Spleen (tissue), 13 donors: ENCODE measurements at places on chromosomes 16 and 17. TPM values are rescaled to one million over a fixed set of nuclear protein-coding genes. Genes with fewer than 3 reads are reported as not detected.

KRT20 gene
- total RNA-seq, result not detected

VEZF1 gene
- total RNA-seq, result 43.0 TPM

CCDC200 gene
- not detected for total RNA-seq

SPATA22 gene
- not detected for total RNA-seq

GRCh38 chr17:2849327-2849670 lies 53.1 kb downstream of the RAP1GAP2 start:
- H3K36me3 ChIP-seq, result no peaks in the 10 kb centered on the region
- H3K4me3 ChIP-seq, result no peak overlapping the region
- H3K4me1 ChIP-seq, result peaks cover 21% of the 10 kb centered on the region
- no peak for DNase-seq
- no peak overlapping the region for H3K27ac ChIP-seq
- peaks cover 88% of the 10 kb centered on the region for H3K27me3 ChIP-seq

DNA sequence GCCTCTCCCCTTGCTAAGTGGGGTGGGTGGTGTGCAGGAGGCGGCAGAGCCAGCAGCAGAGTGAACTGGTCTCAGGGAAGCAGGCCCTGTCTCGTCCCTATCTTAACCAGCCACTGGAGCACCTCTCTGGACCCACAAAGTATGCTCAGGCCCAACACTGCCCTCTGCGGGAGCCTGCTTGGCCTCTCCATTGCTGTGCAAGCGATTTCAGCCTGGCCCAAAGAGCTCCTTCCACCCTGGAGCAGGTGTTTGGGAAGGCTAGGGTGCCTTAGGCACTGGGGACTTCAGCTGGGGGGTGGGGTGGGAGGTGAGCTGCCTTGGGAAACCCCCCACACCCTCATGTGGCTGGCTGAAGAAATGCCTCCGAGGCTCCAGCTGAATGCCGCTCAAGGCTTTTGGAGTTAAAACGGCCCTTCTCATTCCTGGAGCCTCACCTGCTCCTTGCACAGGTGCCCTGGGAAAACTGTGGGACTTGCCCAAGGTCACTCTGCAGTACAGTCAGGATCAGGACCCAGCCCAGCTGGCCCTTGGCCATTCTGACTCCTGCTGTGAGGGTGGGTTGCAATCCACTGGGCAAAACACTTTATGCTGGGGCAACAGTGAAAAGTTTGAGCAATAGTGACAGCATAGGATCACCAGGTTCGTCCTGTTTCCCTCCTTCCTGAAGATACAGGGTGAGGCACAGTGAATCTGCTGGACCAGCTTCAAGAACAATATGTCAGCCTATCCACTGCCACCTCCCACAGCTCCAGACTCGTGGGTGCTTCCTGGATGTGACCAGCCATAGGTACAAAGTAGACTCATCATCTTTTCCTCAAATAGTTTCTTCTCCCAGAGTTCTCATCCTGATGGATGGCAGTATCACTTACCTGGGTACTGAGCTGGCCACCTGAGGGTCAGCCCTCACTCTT lies 5.9 kb upstream of the UBE2O start:
- no peaks in the 10 kb centered on the region for H3K27me3 ChIP-seq
- no peak for DNase-seq
- no peak overlapping the region for H3K27ac ChIP-seq
- no peaks in the 10 kb centered on the region for H3K36me3 ChIP-seq
- no peak overlapping the region for H3K4me3 ChIP-seq

DNA sequence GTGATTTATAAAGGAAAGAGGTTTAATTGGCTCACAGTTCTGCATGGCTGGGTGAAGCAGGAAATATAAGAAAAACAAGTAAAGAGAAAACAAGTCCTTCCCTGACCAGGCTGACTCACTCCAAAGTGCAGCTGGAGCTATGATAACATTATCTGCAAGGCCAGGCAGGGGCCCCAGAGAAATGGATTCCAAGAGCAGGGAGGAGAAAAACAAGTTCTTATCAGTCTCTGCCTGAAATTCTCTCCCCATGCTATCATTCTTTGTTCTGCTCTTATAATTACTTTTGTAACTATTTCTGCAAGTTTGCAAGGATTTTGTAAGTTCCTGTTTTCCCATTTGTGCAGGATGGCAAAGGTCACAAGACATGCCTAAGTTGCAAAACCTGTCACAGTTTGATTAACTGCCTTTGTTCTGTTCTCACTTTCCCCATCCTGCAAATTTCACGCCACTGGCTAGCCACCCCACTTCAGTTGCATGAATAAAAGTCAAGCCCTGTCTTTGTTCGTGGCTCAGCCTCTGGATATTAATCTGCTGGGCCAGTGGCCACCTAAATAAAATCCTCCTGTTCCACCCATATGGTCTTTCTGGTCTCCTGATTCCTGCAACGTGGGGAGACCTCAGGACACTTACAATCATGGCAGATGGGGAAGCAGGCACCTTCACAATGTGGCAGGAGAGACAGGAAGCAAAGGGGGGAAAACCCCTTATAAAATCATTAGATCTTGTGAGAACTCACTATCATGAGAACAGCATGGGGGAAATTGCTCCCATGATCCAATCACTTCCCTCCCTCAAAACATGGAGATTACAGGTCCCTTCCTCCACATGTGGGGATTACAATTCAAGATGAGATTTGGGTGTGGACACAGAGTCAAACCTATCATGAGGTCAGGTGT lies 13.1 kb downstream of the ABCA9 start:
- no peaks in the 10 kb centered on the region for H3K27me3 ChIP-seq
- no peak overlapping the region for H3K4me3 ChIP-seq
- H3K27ac ChIP-seq, result no peak overlapping the region

GRCh38 chr16:29698042-29698441 lies 19.1 kb downstream of the QPRT start:
- H3K36me3 ChIP-seq, result no peaks in the 10 kb centered on the region
- DNase-seq, result no peak
- no peaks in the 10 kb centered on the region for H3K27me3 ChIP-seq
- H3K27ac ChIP-seq, result no peak overlapping the region
